ENCODE measurements at places on chromosomes 2 and 18. TPM values are rescaled to one million over a fixed set of nuclear protein-coding genes. Genes with fewer than 3 reads are reported as not detected.

Gene ITM2C
- 524 TPM for polyA plus RNA-seq

Gene ATP6V1B1
- polyA plus RNA-seq, result 1.3 TPM

Gene NAT8
- not detected for polyA plus RNA-seq

Gene IL36RN
- polyA plus RNA-seq, result not detected

Gene CHST9
- not detected for polyA plus RNA-seq

Gene AGXT
- polyA plus RNA-seq, result not detected

Gene MRO
- not detected for polyA plus RNA-seq

Gene RNF144A
- polyA plus RNA-seq, result 0.12 TPM

All from BJ (cell line).